ENCODE measurements at places on chromosomes 5 and 9. TPM values are rescaled to one million over a fixed set of nuclear protein-coding genes. Genes with fewer than 3 reads are reported as not detected.

The PTPN3 gene
- 4.8 TPM for total RNA-seq

The IZUMO3 gene
- not detected for total RNA-seq

DNA sequence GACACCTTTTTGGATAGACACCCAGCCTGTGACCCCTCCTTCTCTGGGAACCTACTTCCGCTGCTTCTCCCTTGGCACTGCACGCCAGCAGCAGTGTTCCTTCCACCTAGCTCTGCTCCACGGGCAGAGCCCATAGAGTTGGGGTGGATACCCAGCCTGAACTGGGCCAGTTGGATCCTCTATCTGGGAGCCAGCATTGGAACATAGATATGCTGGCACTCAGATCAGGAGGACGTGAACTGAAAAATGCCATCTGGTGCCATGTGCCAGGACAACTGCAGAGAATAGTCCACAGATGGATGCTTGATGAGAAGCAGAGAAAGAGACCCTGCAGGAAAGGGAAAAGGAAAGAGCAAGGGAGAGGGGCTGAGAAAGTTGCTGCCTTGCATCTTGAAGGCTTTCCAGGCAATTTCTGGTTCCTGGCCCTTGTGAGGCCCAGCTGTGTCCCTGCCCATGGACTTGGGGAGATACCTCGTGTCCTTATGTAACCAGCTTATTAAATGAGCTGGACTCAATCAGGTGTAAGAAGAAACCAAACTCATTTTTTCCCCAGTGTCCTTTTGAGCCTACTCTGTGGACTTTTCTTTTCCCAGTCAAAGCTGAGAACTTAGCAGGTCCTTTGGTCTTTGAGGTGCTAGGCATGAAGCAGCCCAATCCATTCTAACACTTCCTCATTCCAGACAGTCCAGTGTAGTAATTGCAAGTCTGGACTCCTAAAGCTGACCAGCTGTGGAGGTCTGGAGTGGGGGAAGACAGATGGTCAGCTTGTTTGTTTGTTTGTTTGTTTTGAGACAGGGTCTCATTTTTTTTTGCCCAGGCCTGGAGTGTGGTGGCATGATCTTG, 39.1 kb downstream of the ANGPTL2 start:
- H3K27me3 ChIP-seq, result no peaks in the 10 kb centered on the region
- no peaks in the 10 kb centered on the region for H3K4me1 ChIP-seq
- no peaks in the 10 kb centered on the region for H3K36me3 ChIP-seq

DNA sequence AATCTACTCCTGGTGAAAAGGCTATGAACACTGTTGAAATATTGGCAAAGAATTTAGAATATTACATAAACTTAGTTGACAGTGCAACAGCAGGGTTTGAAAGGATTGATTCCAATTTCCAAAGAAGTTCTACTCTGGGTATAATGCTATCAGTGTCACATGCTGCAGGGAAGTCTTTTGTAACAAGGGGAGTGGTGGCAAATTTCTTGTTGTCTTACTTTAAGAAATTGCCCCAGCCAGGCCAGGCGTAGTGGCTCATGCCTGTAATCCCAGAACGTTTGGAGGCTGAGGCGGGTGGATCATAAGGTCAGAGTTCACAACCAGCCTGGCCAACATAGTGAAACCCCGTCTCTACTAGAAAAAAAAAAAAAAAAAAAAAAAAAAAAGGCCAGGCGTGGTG, 86.3 kb upstream of the OTULINL start:
- H3K27ac ChIP-seq, result no peak overlapping the region
- H3K4me1 ChIP-seq, result peaks cover 18% of the 10 kb centered on the region
- H3K27me3 ChIP-seq, result no peaks in the 10 kb centered on the region
- peaks cover 97% of the 10 kb centered on the region for H3K36me3 ChIP-seq
- no peak overlapping the region for H3K4me3 ChIP-seq

GRCh38 chr5:54745599-54745998, 228.0 kb downstream of the SNX18 start:
- H3K36me3 ChIP-seq, result no peaks in the 10 kb centered on the region
- H3K27ac ChIP-seq, result peak overlapping the region; percentile 92
- no peaks in the 10 kb centered on the region for H3K27me3 ChIP-seq
- no peak for DNase-seq
- peaks cover 43% of the 10 kb centered on the region for H3K4me1 ChIP-seq

DNA sequence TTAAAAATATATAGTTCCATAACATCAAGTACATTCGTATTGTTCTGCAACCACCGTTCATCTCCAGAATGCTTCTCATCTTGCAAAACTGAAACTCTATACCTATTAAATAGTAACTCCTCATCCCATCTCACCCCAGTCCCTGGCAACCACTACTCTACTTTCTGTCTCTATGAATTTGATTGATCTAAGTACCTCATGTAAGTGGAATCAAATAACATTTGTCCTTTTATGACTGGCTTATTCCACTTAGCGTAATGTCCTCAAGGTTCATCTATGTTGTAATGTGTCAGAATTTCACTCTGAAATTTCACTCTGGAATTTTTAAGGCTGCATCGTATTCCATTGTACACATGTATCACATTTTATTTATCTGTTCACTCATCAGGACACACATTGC, 132.1 kb upstream of the RUSC2 start:
- H3K4me1 ChIP-seq, result no peaks in the 10 kb centered on the region
- H3K27me3 ChIP-seq, result no peaks in the 10 kb centered on the region
- H3K4me3 ChIP-seq, result no peak overlapping the region
- H3K27ac ChIP-seq, result no peak overlapping the region
- no peak for DNase-seq

DNA sequence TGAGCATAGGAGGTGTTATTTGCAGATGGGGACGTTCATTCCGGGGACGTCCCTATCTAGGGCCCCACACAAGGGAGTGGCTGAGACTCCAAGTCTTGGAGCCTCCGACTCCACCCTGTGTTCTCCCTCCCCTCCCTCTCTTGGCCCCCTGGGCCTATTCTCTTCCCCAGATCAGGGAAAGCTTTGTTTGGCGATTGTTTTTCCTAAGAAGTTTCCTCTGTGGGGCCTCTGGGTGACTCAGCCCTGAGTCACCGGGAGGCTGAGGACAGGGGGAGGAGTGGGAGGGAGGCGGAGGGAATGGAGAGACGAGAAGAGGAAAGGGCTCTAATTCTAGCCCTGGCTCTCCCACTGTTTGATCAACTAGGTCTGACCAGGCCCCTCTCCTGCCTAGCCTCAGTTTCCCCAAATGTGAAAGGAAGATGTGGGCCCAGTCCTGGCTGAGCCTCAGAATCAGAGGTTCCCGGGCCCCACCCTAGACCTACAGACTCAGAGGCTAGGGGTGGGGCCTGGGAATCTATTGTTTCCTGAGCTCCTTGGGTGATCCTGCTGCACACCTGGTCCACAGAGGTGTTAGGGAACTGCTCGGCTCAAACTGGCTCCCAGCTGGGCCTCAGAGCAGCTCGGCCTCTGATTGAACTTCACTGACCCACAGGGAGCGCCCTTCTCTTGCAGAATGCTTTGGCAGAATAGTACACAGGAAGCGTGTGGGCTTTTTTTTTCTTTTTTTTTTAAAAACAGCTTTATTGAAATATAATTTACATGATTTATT, 19.2 kb downstream of the GSN start:
- H3K4me3 ChIP-seq, result no peak overlapping the region
- peaks cover 50% of the 10 kb centered on the region for H3K36me3 ChIP-seq
- DNase-seq, result peak; percentile 98
- H3K27me3 ChIP-seq, result no peaks in the 10 kb centered on the region
- peaks cover 66% of the 10 kb centered on the region for H3K4me1 ChIP-seq

DNA sequence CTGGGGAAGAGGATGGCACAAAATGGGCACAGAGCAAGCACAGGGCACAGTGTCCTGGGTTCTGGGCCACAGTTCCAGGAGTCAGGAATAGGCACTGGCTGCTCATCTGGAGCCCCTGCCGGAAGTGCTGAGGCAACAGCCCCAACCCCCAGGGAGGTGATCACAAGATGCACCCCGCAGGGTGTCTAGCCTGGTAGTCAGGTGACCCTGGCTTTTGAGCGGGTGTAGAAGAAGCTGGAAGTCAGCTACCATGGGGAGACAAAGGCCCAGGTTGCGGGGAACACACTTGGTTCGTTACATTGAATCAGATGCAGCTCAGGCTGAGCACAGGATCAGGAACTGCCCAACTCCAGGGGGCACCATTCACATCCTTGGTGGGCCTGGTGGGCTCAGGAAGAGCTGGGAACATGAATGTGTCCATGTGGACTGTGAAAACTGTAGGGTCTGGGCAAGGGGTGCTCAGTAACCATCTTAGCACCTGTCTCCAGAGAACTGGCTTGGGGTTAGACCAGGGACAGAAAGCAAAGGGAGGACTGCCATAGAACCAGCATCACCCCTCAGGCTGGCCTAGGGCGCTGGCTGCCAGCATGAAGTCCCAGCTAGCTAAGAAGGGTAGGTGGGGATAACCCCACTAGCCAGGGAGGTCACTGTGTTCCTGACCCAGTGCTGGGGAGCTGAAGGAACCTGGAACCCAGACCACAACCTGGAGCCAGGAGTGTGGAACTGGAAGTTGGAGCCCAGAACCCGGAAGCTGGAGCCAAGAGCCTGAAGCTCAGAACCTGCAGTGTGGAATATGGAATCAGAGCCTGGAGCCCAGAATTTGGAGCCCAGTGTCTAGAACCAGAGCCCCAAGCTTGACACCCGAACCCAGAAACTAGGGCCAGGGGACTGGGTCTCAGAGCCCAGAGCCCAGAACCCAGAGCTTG, 6.1 kb upstream of the SLC34A1 start:
- 0 out of 2 replicates have a peak, but pooled peaks cover 11% of the 10 kb centered on the region for H3K27me3 ChIP-seq
- peaks cover 10% of the 10 kb centered on the region for H3K4me1 ChIP-seq
- H3K4me3 ChIP-seq, result no peak overlapping the region
- H3K36me3 ChIP-seq, result no peaks in the 10 kb centered on the region
- DNase-seq, result no peak

- DNase-seq, result no peak
- H3K36me3 ChIP-seq, result no peaks in the 10 kb centered on the region
- peaks cover 2% of the 10 kb centered on the region for H3K27me3 ChIP-seq
- no peak overlapping the region for H3K4me3 ChIP-seq
- H3K27ac ChIP-seq, result no peak overlapping the region
Measured at GRCh38 chr5:59767211-59767605, 126.3 kb downstream of the PDE4D start.

GRCh38 chr5:82165740-82166530, 112.2 kb downstream of the RPS23 start:
- no peaks in the 10 kb centered on the region for H3K36me3 ChIP-seq
- 0 out of 2 replicates have a peak overlapping the region, but pooled peaks have one; percentile 3 for H3K27ac ChIP-seq
- no peak overlapping the region for H3K4me3 ChIP-seq
- peaks cover 50% of the 10 kb centered on the region for H3K4me1 ChIP-seq
- DNase-seq, result peak; percentile 55

GRCh38 chr5:168801567-168801966, 222.4 kb upstream of the PANK3 start:
- peaks cover 27% of the 10 kb centered on the region for H3K36me3 ChIP-seq
- H3K27me3 ChIP-seq, result no peaks in the 10 kb centered on the region
- H3K4me1 ChIP-seq, result no peaks in the 10 kb centered on the region
- H3K4me3 ChIP-seq, result no peak overlapping the region
- DNase-seq, result no peak

DNA sequence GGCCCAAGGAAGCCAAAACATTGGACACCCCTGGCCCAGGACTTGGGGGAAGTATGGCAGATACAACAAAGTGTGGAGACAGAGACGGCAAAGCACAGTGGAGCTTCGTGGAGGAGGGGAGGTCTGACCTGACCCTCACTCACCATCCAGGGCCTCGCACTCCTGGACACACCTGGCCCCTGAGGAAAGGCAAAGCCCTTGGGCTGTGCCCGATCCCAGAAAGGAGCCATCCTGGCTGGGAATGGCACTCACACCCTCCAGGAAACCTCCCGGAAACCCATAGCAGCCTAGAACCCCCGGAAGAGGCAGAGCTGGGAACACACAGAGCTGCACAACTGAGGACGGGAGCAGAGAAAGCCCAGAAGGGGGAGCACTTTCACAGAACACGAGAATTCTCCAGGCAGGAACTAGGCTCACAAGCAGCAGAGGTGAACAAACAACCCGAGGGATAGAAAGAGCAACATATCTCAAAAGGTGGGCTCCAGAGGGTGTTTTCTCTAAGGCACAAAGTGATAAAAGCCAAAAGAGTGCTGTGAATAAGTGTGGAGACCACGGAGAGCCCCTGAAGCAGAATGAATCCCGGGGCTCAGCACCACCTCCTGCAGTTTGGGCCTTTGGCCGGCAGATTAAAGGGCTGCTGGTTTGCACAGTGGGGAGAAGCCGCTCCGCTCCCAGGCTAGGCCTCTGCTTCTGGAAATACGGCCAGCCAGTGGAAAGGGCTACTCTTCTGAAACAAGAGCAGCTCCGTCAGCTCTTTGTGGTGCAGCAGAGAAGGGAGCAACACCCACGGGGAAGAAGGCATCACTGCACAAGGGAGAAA, 108.2 kb downstream of the UBE2R2 start:
- no peaks in the 10 kb centered on the region for H3K27me3 ChIP-seq
- no peaks in the 10 kb centered on the region for H3K4me1 ChIP-seq
- H3K27ac ChIP-seq, result no peak overlapping the region
- no peak for DNase-seq
- H3K36me3 ChIP-seq, result peaks cover 74% of the 10 kb centered on the region

- H3K27me3 ChIP-seq, result peaks cover 19% of the 10 kb centered on the region
- DNase-seq, result no peak
- no peak overlapping the region for H3K4me3 ChIP-seq
- H3K36me3 ChIP-seq, result no peaks in the 10 kb centered on the region
- H3K27ac ChIP-seq, result no peak overlapping the region
- H3K4me1 ChIP-seq, result no peaks in the 10 kb centered on the region
Measured at GRCh38 chr9:138064547-138064946, 187.0 kb downstream of the CACNA1B start.

GRCh38 chr5:173767574-173768266, 120.4 kb upstream of the CPEB4 start:
- H3K27ac ChIP-seq, result no peak overlapping the region
- no peak for DNase-seq
- H3K4me1 ChIP-seq, result peaks cover 19% of the 10 kb centered on the region
- no peaks in the 10 kb centered on the region for H3K36me3 ChIP-seq
- no peaks in the 10 kb centered on the region for H3K27me3 ChIP-seq
- H3K4me3 ChIP-seq, result no peak overlapping the region

- no peak for DNase-seq
- H3K4me1 ChIP-seq, result no peaks in the 10 kb centered on the region
- H3K36me3 ChIP-seq, result no peaks in the 10 kb centered on the region
- H3K4me3 ChIP-seq, result no peak overlapping the region
Measured at GRCh38 chr9:3137347-3137695, 293.4 kb upstream of the PUM3 start.

DNA sequence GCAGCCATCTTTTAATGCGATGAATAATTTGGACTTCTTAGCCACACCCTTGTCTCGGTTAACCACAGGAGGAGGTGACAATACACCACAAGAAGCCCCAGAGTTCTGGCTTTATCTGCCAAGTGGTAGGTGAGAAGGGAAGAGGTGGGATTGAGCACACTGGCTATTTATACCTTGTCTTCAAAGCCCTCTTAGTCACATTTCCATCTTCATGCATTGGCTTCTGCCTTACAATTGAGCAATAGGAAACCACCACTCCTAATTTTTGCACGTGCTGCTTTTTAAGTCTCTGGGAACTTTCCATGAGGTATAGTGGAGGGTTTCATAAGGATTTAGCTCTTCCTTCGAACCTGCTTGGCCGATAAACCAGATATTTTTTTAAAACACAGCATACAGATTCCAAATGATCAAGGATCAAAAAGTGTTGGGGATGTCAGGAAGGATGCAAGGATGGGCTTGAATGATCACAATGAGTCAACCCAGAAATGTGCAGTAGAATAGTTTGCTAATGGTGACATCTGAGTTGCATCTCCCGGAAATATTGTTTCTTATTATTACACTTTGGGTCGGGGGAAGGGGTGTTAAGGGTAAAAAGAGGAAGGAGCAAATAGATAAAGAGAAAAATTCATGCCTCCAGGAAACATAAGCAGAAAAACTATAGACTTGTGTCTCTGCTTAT, 25.5 kb downstream of the PLAC8L1 start:
- DNase-seq, result no peak
- H3K27ac ChIP-seq, result no peak overlapping the region
- no peaks in the 10 kb centered on the region for H3K36me3 ChIP-seq

All from SJSA1 (cell line).